ENCODE measurements at places on chromosomes 12 and 14. TPM values are rescaled to one million over a fixed set of nuclear protein-coding genes. Genes with fewer than 3 reads are reported as not detected.

Gene C12orf56
- not detected for total RNA-seq

Gene SLC4A8
- 0.86 TPM for total RNA-seq

Gene SIX6
- not detected for total RNA-seq

Gene GRIP1
- total RNA-seq, result 0.81 TPM

Gene MIPOL1
- total RNA-seq, result 7.9 TPM
